ENCODE measurements at places on chromosomes 6 and 20.

DNA sequence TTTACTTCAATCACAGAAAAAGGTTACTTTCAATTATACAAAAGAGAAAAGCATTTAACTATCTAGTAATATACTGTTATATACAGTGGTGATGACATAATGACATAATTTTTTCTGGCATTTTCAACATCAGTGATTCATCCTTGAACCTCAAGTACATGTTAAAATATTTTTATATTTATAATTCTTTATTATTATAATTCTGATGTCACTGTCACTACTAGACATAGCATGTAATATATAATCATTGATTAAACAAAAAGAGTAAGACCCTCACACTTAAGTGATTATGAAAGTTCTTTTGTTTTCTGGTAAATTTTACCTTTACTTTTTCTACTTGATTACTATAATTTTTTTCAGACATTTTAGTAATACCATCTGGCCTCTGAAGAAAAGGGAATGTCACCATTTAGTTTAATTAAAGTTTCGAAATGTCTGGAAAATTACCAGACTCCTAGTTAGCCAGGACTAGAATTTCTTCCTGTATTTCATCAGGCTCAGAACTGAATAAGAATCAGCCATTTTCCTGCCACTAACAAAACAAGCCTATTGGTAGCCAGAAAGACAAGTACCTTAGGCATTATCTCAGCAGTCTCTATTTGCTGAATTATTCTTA, 71.5 kb downstream of the FILIP1 start:
- no peak for DNase-seq

DNA sequence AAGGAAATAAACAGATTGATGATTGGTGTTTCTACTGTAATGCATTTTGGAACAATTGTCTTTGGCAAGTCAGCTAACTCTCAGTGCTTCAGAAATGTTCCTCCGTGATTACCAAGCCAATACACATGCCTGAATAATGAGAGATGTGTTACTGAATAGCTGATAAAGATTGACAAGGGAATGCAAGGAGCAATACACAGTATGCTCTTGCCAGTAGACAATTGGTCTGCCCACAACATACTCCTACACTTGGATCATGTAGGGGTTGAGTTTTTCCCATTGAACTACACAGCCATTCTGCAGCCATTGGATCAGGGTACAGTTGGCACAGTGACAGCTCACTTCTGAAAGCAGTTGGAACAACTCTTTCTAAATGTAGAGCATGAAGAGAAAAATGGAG, 5.6 kb upstream of the GJB7 start:
- DNase-seq: no peak

DNA sequence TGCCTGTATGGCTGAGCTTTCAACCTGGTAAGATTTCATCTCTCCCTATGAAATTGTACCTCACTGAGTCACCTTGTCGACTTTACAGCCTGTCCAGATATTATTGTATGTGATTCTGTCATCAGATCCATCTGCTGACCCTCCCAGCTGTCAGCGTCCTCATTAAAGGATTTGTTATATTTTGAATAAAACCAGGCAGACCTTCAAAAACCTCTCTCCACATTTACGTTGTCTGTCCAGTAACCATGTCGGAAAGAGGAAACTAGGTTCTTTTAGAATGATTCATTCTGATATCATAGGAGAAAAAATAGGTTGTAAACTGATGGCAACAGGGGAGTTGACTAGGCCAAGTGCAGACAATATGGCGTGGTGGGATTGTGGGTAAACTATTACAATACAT, 38.5 kb downstream of the TSPYL4 start:
- DNase-seq: no peak

DNA sequence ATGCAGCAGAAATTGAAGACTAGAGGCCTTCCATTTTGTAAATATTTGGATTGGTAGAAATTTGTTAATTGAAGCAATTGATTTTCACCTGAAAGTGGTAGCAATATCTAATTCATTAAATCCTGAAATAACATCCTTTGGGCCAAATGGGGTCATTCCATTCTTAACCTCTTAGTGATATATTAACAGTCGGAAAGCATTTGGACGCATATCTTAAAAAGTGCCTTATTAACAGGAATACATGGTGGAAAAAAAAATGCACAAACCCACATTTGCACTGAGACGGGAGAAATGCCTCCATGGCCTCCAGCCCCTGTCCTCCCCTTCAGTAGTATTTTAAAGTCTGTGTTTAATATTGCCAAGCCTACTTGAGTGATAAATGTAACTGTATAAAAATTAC, 205.5 kb downstream of the TFAP2B start:
- DNase-seq: no peak

- no peak for DNase-seq
Observed at GRCh38 chr6:73564578-73565345, 43.9 kb upstream of the EEF1A1 start.

DNA sequence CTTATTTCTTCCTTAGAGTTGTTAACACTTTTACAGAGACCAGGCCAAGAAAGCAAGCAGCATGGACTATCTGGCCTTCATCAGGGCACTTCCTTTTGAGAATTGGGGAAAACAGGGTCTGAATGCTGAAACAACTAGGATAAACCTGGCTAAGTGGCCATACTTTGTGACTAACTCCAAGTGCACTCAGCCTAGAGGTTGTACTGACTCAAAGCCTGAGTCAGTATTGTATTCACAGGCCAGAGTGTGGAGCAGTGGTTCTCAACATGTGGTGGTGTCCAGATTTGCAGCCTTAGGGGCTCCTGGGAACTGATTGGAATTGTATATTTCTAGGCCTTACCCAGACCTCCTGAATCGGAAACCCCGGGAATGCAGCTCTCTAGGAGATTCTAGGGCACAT, 20.1 kb downstream of the SEC23B start:
- DNase-seq: no peak

- no peak for DNase-seq
Observed at GRCh38 chr6:6466967-6467761, 121.4 kb upstream of the LY86 start.

DNA sequence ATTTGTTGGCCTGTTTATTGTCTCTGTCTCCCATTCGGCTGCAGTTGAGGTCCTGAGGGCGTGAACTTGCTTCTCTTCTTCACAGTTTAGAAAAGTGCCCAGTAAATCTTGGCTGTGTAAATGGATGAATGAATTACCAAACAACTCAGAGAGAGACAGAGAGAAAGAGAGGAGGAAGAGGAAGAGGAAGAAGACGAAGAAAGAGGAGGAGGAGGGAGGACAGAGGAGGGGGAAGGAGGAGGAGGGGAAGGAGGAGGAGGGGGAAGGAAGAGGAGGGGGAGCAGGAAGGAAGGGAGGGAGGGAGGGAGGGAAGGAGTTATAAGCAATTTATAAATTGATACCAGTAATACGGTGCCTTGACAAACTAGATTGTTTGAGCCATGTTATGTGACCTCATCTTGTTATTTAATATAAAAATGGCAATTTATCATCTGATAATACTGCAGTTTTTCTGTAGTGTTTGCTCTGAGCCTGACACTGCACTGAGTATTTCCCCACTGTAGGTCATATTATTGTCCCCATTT, 18.7 kb downstream of the HCK start:
- DNase-seq: no peak

DNA sequence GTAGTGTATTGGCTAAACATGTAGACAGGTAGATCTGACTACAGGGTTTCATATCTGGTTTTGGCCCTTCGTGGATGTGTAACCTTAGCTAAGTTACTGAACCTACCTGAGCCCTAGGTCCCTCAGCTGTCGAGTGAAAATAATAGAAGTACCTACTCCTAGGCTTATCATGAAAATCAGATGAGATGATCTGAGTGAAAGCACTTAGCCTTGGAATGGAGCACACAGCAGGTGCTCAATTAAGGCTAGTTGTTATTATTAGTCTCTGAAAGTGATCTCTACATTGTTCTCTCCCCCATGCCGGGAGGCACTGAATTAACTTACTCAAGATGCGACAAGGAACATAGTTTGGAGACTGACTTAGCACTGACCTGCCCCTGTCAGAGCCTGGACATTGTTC, 174.7 kb upstream of the ZNF217 start:
- no peak for DNase-seq

GRCh38 chr6:24274441-24275083, 83.3 kb downstream of the DCDC2 start:
- no peak for DNase-seq

GRCh38 chr6:149483849-149484655, 762 bp downstream of the ZC3H12D start:
- no peak for DNase-seq

All from stimulated activated CD4-positive, alpha-beta T cell treated with anti-CD3 and anti-CD28 coated beads, TNF-alpha, amount 100 ng/mL, for 1 hour (primary cell).